ENCODE measurements at places on chromosomes 7 and 10.
A peak's percentile ranks its signal among the peaks of the same experiment; 100 is the strongest.

- DNase-seq: no peak
These were observed 9.4 kb upstream of the GET4 start for GRCh38 chr7:867001-867405.

DNA sequence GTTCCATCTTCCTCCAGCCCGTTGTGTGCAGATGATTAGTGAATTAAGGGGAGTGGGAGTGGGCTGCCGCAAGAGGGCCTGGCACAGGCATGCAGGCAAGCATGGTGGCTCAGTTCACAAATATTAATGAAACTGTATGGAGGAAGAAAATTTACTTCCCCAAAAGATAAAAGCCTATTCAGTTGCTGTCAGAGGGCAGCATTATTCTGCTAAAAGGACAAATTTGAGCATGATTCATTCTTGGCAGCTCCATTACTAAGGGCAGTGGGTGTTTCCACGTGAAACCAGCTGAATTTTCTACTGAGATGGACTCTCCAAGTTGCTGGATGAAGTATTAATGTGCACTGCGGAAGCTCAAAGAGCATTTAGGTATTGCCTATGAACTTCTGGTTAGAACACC is 90.9 kb upstream of the WDR11 start:
- no peak for DNase-seq

- DNase-seq: no peak
These were observed 649.6 kb downstream of the LRMDA start for GRCh38 chr10:76080991-76081390.

- no peak for DNase-seq
These were observed 193.6 kb upstream of the KLF14 start for GRCh38 chr7:130927564-130927963.

- DNase-seq: no peak
These were observed 115.0 kb downstream of the FAM107B start for GRCh38 chr10:14659626-14660196.

- DNase-seq: no peak
These were observed 21.9 kb downstream of the ERLIN1 start for GRCh38 chr10:100163704-100164621.

DNA sequence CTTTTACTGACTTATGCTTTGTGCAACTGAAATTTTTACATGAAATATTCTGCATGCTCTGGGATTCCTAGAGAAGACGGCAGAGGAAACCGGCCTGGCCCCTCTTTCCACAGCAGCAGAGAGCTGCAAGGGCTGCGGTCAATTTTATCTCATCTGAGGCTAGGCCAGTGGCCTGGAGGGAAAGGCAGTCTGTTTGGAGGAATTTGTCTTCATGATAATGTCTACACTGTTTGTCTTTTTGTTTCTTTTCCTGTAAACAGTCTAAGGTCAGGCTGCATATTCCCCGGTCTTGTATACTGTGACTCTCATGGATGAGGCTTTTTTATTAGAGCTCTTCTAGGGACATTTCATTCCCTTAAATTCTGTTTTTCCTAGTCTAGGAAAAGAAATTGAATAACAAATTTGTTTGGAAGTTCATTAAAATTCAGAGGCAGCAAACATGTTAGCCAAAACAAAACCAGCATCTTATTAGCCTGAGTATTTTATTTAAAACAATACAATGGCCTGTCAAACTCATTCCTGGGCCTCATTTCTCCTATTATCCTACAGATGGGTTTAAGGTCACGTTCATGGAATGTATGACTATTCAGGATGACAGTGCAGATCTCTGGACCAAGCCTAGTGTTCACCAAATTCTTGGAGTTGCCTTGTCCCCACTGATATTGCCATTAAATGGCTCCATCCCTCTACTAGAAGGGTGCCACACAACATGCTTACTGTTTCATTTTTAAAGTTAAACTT is 26.4 kb downstream of the LAMB4 start:
- no peak for DNase-seq

DNA sequence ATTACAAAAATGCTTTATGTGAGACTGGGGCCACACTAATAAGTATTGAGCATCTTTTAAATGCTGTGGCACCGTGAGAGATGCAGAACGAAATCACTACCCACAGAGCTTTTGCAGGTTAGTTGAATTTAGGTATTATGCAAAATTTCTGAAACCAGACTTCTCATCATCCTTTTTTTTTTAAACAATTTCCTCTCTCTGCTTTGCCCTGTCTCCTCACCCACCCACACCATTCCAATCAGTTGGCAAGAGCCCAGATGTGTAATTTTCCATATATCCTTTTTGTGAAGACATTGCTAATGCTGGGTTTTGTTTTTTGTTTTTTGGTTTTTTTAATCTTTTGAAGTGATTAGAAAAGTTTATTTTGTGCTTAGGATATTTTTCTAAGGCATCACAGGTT is 1.1 kb downstream of the YAE1 start:
- DNase-seq: no peak

DNA sequence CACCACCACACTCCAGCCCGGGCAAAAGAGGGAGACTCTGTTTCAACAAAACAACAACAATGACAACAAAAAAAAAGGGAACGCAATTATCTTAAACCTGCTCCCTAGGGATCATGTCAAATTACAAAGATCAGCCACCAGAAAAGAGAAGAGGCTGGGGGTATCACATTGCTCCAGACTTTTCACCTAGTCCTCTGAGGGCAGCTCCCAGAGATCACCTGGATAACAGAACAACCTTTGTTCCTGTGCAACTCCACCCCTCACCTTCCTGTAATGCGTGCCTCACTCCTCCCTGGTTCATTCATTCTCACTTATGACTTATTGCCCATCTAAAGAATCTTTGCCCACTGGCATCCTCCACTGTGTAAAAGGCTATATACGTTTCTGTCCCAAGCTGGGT is 31.8 kb downstream of the SVOPL start:
- DNase-seq: no peak

DNA sequence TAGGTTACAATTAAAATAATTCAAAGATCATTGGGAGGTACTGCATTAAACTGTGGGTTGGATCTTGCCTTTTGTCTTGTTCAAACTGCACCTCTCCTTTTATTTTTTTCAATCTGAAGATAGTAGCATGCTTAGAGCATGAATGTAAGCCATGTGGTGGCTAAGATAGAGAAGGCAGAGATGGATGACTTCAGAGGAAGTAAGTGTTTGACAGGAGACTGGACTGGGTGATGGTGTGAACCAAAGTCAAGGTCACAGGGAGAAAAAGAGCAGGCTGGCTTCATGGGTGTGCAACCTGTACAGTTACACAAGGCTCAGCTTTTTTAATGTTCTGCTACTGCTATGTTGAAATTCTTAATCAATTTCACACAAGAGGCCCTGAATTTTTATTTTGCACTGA is 85.6 kb downstream of the ZEB1 start:
- DNase-seq: no peak

GRCh38 chr7:48139459-48139858 is 31.8 kb upstream of the ABCA13 start:
- peak; percentile 33 for DNase-seq

- no peak for DNase-seq
These were observed 398.5 kb downstream of the REEP3 start for GRCh38 chr10:63919575-63920279.

- peak; percentile 63 for DNase-seq
These were observed 259.8 kb downstream of the GLI3 start for GRCh38 chr7:41977151-41977651.

DNA sequence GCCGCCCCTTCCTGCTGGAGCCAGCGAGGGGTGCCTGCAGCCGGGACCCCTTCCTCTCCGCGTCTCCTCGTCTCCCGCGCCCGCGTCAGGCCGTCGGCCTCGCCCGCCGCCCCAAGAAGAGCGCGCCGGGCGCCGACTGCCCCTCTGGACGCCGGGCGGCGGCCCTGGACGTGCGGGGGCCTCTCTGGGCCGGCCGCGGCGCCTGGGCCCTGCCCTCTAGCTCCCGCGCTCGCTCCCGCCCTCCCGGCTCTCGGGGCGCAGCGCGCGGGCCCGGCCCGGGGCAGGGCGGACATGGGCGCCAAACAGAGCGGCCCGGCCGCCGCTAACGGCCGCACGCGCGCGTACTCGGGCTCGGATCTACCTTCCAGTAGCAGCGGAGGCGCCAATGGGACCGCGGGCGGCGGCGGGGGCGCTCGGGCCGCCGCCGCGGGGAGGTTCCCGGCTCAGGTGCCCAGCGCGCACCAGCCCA is 704 bp downstream of the ZNRF2 start:
- DNase-seq: peak; percentile 81

DNA sequence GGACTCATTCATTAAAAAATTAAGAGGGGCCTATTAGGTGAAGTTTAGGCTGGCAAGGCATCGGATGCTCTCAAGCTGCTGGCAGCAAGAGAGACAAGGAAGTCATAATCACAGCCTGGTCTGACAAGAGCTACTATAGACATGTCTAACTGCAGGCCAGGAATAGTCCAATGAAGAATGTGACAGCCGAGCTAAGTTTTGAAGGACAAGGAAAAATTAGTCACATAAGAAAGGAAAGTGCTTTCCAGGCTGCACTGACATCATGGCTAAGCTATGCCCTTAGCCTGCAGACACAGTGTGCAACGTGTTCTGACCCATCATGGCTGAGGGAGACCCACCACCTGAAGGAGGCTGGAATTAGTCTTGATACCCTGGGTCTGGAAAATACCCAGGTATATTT is 281.1 kb downstream of the PLXNA4 start:
- DNase-seq: no peak

GRCh38 chr7:13312307-13312706 is 624.9 kb downstream of the ARL4A start:
- peak; percentile 23 for DNase-seq

GRCh38 chr7:81457852-81458522 is 311.9 kb downstream of the HGF start:
- DNase-seq: no peak

- DNase-seq: peak; percentile 20
These were observed 81.8 kb downstream of the NT5C2 start for GRCh38 chr10:103111031-103111917.

- DNase-seq: no peak
These were observed 30.8 kb downstream of the GATA3 start for GRCh38 chr10:8085251-8085650.

DNA sequence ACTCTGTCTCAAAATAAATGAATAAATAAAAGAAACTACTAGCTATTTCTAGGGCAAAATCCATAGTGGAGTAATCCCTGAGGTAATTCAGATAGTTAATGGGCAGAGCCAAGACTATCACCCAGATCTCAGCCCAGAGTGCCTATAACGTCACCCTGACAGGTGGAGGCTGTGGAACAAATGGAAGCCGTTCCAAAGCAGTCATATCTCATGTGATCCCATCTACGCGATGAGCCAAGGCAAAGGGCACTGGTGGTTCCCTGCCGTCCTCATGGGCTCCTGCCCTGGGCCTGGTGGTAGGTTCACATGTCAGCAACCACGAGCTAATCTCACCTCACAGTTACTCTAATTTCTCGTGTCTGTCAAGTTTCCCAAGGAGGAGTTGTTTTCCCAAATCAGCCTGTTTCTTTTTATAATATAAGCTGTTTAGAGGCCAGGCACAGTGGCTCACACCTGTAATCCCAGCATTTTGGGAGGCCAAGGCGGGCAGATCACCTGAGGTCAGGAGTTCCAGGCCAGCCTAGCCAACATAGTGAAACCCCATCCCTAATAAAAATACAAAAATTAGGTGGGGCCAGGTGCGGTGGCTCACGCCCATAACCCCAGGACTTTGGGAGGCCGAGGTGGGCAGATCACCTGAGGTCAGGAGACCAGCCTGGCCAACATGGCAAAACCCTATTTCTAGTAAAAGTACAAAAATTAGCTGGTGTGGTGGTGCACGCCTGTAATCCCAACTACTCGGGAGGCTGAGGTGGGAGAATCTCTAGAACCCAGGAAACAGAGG is 22.5 kb upstream of the ASCC1 start:
- DNase-seq: no peak

GRCh38 chr10:23174074-23174976 is 17.8 kb upstream of the PTF1A start:
- DNase-seq: peak; percentile 46

DNA sequence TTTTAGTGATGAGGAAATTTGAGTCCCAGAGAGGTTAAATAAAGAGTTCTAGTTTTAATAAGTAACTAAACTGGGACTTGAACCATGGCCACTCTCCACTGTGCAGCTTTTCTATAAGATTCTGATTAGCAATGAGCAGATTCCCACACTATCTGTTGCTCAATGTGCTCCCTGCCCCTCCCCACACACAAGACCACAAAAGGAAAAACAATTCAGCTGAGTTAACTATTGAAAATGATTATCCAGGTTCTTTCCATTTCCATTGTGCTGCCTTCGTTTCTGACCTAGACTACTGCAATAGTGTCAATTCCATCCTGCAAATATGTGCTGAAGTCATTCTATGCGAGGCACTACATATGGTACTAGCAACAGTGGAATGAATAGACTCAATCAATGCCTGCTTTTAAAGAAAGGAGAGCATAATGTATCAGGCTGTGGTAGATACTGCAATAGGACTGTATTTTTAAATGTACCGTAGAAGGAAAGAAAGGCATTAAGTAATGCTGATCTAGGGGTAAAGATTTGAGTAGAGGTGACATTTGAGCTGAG is 97.0 kb downstream of the SEMA3C start:
- DNase-seq: no peak

DNA sequence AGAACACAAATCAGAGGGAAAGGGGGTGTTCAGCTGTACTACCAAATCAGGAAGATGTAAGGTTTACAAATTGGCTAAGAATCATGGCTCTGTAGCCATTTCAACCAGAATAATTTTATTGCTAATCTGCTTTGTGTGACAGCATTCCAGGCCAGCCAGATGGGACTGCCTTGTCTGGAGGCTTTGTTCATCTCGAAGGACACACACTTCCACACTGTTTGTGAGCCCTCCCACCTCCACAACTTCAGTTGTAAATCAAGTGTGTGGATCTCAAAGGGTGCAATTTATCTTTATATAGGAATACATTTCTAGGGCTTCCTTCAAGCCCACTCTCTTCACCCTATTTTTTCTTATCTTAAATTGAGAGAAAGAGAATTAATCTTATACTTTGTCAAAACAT is 6.9 kb upstream of the OIT3 start:
- peak; percentile 52 for DNase-seq

DNA sequence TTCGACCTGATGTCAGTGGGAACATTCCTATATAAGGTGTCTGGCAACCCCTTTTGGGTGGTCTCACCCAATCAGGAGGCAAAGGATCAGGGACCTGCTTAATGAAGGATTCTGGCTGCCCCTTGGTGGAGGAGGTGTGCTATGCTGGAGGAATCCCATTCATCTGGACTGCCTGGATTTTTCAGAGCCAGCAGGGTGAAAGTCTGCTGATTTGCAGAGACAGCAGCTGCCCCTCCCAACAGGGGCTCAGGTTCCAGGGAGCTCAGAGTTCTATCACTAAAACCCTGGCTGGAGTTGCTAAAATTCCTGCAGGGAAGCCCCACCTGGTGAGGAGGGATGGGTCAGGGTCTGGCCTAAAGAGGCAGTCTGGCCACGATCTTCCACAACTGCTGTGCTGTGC is 398.5 kb upstream of the CNTNAP2 start:
- DNase-seq: peak; percentile 71

GRCh38 chr10:104894681-104895080 is 253.6 kb downstream of the SORCS3 start:
- no peak for DNase-seq

- DNase-seq: no peak
These were observed at the start of gene CYP2E1 for GRCh38 chr10:133526957-133527588. TSS of gene CYP2E1 (plus strand) at chr10:133527363. CDS start at chr10:133527396, 33 bp downstream.

GRCh38 chr10:80184291-80184690 is 21.0 kb downstream of the ANXA11 start:
- DNase-seq: no peak

All from neural progenitor cell (in vitro differentiated cells).